Natural killer cell treated with Interleukin-12 subunit alpha and Interleukin-12 subunit beta and Interleukin-15 and Interleukin-18, amount 100 ng/mL, for 72 hours (primary cell): ENCODE measurements at places on chromosomes 7 and 10. TPM values are rescaled to one million over a fixed set of nuclear protein-coding genes. Genes with fewer than 3 reads are reported as not detected.

MKRN1 gene
- 97.9 TPM for total RNA-seq

PIP4K2A gene
- 152 TPM for total RNA-seq

PPP1R9A gene
- total RNA-seq, result 1.8 TPM

LSM8 gene
- total RNA-seq, result 48.0 TPM

PCLO gene
- total RNA-seq, result not detected

ASAH2B gene
- 5.2 TPM for total RNA-seq

THSD7A gene
- not detected for total RNA-seq

OR2A7 gene
- not detected for total RNA-seq

NRG3 gene
- total RNA-seq, result not detected

KNDC1 gene
- total RNA-seq, result 0.36 TPM

PON1 gene
- not detected for total RNA-seq

ITIH5 gene
- total RNA-seq, result not detected

SMNDC1 gene
- total RNA-seq, result 39.7 TPM

OR9A2 gene
- not detected for total RNA-seq
